ENCODE measurements at places on chromosomes 16 and 17.

DNA sequence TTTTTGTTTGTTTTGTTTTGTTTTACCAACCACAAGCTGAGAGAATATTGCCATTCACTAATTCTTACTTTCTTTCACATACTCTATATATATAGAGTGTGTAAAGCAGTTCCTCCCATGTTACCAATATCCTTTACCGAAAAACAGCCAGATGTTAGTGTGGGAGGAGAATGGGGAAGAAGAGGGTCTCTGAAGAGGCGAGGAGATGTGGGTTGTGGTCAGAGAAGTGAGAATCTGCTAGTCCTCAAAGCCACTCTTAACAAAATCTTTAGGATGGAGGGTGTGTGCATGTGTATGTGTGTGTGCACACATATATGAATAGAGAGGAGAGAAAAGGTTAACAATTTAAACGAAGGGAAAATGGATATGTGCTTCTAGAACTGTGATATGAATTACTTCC is 80.6 kb downstream of the TUBD1 start:
- no peak for DNase-seq

GRCh38 chr16:90084215-90084950 is 7.3 kb upstream of the PRDM7 start:
- DNase-seq = no peak

DNA sequence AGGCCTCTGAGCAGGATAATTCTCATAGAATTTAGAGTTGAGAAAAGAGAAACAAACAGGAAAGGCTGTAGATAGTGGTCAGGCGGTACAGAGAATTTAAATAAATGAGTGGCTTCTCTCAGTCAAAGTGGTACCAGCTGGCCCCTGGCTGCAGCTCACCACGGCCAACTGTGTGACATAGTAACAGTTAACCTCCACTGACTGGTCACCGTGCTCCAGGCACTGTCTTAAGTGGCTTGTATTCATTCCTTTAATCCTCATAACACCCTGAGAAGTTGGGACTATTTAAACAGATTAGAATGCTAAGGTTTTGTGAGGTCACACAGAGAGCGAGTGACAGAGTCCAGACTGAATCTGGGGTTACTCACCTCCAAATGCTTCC is 108.9 kb downstream of the GNAO1 start:
- DNase-seq = no peak

- DNase-seq = no peak
These were observed 30.8 kb upstream of the CRISPLD2 start for GRCh38 chr16:84788920-84789391.

DNA sequence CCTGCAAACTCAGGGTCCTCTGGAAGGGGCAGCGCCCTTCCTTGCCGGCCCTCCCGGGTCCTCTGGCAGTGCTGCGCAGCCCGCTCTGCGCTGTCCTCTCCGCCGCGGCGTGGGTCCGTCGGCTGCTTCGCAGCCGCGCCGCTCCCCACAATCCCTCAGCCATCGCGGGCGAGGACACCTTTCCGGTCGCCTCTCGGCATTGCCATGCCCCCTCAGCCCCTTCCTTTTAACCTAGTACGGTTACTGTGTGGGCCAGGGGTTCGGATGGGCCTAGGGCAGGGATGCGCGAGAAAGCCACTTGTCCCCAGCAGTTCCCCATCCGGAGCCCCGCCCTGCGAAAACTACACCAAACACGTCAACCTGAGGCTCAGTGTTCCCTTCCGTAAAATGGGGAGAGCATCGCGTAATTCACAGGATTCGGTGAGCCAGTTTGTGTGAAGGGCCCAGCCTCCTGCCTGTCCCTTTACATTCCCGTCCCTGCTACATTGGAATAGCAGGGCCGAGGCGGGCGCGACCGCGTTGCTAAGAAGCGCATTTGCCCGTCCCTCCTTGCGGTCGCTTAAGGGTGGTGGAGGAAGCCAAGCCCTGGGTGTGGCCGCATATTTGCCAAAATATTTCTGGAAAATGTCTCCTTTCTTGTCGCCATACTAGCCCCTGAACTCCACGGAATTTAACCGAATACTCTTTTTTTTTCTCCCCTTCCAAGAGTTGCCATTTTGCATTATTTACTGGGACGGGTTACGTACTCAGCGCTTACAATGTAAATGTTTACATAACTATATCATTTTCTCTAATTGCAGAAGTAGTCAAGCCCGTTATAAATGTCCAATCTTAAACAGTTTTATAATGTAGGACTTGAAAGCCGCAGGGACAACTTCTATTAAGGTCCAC is 13.2 kb downstream of the COPZ2 start:
- no peak for DNase-seq

- DNase-seq = no peak
These were observed 44.7 kb downstream of the NEUROD2 start for GRCh38 chr17:39562976-39563375.

- DNase-seq = no peak
These were observed 526.8 kb upstream of the GOT2 start for GRCh38 chr16:59260892-59261291.

DNA sequence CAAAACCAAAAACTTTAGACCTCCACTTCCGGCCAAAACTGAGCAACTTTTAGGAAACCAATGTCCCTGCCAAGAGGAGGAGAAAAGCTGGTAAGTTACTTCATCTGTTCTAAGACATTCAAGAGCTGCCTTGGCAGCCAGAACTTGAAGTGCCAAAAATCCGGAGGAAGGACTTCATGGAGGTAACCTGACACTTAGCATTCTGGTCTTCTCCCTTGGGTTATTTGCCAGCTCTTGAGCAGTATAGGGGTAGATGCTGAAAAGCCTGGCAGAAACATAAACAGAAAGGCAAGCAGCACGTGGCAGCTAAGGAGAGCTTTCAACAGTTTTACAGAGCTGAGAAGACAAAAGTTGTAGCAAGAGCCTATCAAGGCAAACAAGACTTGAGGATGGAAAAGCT is 53.2 kb downstream of the CDYL2 start:
- no peak for DNase-seq

- no peak for DNase-seq
These were observed 5.4 kb upstream of the TNS4 start for GRCh38 chr17:40506786-40507185.

DNA sequence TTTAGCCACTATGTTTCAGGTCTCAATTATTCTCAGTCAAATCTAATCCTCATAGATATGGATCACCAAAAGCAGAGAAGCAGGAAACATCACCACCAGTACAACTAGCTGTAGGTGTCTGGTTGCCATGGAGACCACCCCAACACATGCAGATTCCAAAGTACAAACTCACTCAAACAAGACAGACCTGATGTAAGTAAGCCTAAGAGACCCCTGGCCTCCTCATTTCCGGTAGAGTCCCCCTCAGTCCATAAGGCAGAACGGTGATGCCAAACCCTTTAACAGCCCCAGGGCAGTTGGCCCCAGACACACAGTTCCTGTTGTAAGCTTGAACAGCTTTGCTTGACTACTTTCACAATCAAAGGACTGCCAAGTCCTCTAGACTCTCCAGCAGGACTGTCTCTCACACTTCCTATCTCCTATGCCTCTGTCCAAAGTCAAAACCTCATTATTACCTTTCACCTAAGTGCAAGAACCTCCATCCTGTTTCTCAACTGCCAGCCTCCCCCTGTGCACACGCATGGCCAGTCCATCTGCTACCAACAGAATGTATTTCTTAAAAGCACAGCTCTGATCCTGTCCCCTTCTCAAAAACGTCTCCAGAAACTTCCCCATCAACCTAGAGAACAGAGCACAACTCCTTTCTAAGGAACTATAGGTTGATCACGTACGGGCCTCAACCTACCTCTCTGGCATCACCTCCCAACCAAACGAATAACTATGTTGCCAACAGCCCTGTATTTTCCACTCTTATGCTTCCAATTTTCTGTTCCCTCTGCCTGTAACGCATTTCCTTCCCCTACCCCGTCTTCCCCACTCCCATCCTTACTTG is 23.9 kb downstream of the SLC39A11 start:
- DNase-seq = no peak

GRCh38 chr17:45828582-45829133 is 16.0 kb upstream of the SPPL2C start:
- DNase-seq = no peak

DNA sequence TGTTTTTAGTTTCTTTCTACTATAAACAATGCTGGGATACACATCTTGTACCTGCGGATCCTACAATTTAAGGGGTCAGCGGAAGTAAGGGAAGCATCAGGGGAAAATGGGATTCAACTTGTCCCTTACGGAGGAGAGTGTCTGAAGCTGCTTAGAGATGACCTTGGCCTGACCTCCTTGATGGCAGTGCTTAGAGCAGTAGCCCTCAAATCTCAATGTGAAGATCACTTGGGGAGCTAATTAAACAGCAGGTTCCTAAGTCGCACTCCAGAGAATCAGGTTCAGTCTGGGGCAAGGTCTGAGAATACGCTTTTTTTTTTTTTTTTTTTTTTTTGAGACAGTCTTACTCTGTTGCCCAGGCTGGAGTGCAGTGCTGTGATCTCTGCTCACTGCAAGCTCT is 9.6 kb upstream of the METTL16 start:
- no peak for DNase-seq

GRCh38 chr17:65900216-65900615 is 291.7 kb downstream of the CEP112 start:
- DNase-seq = no peak

DNA sequence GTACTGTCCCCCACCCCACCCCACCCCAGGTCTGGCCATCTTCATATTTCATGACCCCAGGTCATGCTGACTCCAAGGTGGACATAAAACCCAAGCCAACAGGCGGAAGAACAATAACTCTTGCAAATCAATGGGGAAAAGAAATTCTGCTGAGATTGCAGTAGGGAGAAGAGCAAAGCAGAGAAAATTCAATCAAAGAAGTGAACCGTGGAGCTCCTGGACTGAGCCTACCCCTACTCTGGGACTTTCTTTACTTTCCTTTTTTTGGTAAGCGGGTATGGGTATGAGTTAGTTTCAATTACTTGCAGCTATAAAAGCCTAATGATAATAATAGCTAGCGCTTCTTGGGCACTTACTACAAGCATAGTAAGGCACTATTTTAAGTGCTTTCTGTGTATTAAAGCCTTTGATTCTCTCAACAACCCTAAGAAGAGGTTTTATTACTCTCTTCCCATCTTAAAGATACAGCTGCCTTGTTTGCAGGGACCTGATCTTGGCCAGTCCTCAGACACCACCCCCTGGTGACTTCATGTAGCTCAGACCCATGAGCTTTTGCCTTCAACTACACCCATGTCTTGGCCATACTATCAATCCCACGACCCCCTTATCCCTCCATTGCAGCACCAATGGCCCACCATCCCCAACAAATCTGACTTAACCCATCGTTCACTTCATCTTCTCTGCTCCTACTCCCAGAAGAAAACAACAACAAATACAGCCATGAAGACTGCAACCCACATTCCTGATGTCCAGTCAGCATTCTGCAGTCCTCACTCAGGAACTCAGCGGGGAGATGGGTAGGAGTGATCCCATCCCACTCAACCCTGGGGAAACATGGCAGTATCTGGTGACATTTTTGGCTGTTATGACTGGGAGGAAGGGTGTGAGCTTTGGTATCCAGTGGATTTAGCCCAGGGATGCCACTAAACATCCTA is 4.4 kb downstream of the GGA2 start:
- DNase-seq = no peak

GRCh38 chr17:45385331-45385997 is 47.2 kb downstream of the ARHGAP27 start:
- DNase-seq = peak; percentile 86

GRCh38 chr17:79842136-79842655 is 3.0 kb upstream of the CBX4 start:
- DNase-seq = no peak

GRCh38 chr17:16259926-16260325 is 42.9 kb downstream of the PIGL start:
- DNase-seq = no peak

GRCh38 chr17:16100737-16101400 is 101.2 kb downstream of the TTC19 start:
- DNase-seq = no peak

DNA sequence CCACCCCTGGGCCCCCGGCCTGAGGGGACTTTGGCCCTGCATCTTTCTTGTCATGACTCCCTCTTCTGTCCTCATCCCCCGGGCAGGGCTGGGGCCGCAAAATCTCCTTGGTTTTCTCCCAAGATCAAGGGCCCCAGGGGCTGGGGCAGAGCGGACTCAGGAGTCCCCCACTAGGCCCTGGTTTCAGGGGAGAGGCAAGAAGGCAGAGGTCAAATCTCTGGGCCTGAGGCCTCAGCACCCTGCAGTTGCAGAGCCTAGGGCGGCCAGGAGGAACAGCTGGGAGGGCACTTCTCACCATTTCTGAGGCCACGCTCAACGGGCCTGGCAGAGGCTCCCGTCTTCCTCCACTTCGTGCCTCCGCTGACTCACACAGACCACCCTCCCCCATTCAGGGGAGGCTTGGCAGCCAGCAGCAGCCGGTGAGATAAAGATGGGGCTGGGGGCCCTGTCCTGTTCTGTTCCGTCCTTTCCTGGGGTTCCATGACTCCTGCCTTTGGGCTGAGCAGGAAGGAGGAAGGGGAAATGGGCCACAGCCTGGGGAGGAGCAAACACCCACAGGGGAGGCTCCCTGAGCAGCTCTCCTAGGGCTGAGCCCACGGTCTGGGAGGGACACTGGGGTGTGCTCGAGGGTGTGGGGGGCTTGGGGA is 12.4 kb downstream of the ZSCAN10 start:
- no peak for DNase-seq

GRCh38 chr17:16583781-16584180 is 14.8 kb upstream of the ZNF287 start:
- no peak for DNase-seq

DNA sequence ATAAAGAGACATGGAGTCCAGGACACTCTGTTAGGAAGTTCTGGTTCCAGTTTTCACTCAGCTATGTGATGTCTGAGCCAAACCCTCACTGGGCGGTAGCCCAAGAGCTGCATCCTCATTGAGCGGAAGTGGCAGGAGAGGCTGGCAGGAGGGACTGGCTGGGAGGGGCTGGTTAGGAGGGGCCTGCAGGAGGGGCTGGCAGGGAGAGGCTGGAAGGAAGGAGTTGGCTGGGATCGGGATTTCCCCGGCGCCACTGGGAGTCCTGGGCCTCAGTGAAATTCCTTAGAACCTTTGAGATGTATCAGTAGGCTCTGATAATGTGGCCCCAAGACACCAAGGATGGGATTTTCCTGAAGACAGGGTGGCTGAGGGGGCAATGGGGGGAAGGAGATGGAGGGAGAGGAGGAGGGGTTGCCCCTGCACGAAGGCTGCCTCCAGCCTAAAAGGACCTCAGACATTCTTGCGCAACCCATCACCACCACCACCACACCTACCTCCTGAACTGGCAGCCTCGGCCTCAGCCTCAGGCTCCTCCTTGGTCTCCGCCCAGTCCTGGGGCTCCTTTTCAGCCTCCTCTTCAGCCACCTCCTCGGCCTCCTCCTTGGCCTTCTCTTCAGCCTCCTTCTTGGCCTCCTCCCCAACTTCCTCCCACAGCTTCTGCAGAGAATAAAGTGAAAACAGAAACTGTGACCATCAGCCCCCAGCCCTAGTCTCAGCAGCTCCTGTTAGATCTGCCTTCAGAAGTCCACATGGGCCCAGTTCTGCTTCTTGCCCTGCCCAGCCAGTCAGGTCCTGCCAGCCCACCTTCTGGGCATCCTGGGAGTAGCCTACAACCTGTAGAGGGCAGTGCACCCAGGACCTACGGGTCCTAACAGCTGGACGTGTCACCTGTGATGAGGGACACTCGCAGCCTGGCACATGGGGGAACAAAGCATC is 31.7 kb downstream of the CNGB1 start:
- no peak for DNase-seq

GRCh38 chr16:64339052-64339770 is 782.7 kb downstream of the CDH11 start:
- DNase-seq = no peak

GRCh38 chr17:42192189-42193126 is 1.8 kb downstream of the GHDC start:
- no peak for DNase-seq

GRCh38 chr16:25026621-25027020 is 11.5 kb upstream of the ARHGAP17 start:
- DNase-seq = no peak

Data from activated CD4-positive, alpha-beta T cell treated with anti-CD3 and anti-CD28 coated beads for 1 hour (primary cell).